ENCODE measurements at places on chromosomes 3 and 15.

- DNase-seq, result no peak
These were observed 20.3 kb downstream of the PPCDC start for GRCh38 chr15:75043509-75044257.

DNA sequence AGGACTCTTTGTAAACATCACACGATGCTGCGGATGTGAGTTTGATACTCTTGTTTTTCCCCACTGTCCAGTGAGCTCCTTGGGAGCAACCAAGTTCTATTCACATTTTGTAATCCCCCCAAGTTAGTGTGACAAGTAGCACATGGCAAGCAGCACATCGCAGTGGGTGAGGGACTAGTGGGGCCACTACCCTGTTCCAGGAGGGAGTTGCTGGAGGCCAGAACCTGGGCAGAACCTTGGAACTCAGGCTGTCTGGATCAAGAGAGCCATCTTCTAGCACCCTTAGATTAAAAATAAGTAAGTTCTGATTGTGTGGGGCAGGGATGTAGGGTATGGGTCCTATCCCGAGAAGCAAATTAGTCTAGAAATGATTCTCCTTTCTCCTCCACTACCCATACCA lies 91.7 kb downstream of the CHRNA7 start:
- no peak for DNase-seq

GRCh38 chr15:95291898-95292472 lies 1038.5 kb upstream of the NR2F2 start:
- DNase-seq, result peak; percentile 7

DNA sequence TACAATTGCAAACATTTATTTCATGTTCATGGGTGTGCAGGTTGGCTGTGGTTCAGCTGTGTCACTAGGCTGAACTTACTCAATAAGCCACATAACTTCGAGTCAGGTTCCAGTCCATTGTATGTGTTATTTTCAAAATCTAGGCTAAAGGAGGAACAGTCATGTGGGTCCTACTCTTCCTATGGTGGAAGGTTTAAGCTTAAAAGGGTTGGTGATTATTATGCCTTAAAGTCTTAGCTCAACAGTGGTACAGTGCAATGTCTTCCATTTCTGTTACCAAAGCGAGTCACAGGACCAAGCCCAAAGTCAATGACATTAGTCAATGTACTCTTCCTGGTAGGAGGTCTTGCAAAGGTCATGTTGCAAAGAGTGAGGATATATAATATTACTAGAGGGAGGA lies 78.2 kb downstream of the ATG7 start:
- DNase-seq, result no peak

DNA sequence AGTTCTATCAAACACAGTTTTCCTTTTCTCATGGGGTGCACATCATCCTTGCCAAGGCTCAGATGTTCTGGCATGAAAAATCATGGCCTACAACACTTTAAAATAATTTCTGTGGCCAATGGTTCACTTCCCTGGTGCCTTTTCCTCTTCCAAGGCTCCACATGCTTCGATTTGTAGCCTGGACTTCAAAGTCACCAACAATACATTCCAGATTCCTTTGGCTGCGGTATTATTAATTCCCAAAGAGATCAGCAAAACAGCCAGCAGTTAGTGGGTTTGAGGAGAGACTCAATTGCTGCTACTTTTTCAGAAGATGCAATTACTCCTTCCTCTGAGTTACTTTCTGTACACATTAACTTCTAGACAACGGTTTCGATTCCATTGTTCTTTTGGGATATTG lies 80.3 kb upstream of the CCDC80 start:
- no peak for DNase-seq

Measured in NCI-H187 treated with DMSO at 0.1 percent for 48 hours (cell line).